ENCODE measurements at places on chromosomes 1 and 21.

- DNase-seq, result no peak
These were observed 175.5 kb downstream of the ACTL8 start for GRCh38 chr1:17930635-17931034.

GRCh38 chr1:3381901-3382300, 72.6 kb upstream of the ARHGEF16 start:
- no peak for DNase-seq

DNA sequence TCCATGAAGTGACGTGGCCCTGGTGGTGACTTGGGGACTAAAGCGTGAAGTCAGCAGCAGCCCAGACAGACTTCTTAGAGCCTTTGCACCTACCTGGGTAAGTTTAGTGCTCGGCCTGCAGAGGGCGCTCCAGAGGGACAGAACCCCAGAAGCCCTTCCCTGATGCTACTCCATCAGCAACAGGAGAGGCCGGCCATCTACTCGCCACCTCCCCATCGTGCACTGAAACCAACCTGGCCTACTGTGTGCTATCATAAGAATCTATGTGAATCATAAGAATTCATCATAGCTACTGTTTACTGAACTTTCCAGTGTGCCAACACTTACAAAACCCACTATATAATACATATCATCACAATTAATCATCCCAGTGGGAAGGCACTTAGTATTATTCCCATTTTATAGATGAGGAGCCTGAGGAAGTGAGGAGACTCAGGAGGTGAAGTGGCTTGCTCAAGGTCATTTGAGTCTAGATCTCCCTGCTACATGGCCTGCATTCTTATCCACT, 7.9 kb upstream of the EDN2 start:
- no peak for DNase-seq

DNA sequence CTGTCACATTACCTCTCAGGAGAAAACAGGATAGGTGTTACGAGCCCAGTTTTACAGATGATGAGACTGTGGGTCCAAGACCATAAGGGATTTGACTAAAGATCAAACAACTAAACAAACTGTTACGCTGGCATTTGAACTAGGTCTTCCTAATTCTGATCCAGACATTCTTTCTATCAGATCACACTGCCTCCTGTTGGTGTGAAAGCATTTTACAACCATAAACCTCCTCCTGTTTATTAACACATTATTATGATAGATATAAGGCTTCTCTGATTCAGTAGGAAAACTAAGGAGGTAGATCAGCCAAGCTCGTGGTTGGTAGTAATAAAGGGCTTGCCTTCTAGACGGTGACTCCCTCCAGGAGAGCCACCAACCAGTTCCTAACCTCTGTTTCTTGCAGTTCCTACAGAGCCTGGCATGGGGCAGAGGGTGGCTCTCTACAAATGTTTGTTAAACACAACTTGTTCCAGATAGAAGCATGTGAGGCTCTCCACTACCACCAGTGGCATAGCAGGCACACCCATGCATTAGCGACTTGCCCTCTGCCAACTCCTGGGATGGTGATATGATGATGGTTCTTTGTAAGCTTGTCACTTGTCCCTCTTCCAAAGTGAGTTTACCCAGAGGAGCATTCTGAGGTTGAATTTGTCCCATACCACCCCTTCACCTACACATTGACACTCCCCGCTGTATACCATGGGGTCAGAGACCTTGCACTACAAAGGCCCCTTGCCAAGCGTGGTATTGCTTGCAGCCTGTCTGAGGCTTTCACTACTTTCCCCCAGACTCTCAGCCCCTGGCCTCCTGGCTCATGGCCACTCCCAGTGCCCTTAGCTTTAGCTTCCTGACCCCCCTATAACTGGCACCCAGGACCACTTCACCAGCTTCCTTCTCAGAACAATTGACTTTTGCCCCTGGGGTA, 96.4 kb upstream of the HOOK1 start:
- no peak for DNase-seq

DNA sequence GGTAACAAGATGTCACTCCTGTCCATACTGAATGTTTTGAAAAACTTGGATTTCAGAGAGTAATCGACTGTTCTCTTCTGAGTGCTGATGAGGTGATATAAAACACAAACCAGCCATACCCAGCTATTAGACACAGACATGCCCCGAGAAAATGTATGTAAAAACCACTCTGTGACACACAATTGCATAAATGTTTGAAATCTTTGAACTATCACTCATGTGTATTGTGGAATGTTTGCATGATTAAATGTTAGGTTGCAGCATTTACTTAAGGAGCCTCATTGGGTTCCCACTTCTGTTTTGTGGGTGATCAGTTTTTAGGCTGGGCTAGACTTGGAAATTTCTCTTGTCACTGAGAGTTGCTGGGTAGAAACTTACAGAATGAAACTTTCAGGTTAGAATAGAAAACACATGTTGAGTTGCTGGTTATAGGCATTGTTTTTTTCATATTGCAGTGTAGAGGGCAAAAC, 270.4 kb upstream of the B3GALT2 start:
- no peak for DNase-seq

GRCh38 chr1:182389619-182390047, 2.0 kb downstream of the GLUL start:
- no peak for DNase-seq

GRCh38 chr1:113538225-113538624, 147.9 kb downstream of the MAGI3 start:
- DNase-seq, result no peak

- no peak for DNase-seq
These were observed 318.9 kb downstream of the ZNF326 start for GRCh38 chr1:90313778-90314177.

DNA sequence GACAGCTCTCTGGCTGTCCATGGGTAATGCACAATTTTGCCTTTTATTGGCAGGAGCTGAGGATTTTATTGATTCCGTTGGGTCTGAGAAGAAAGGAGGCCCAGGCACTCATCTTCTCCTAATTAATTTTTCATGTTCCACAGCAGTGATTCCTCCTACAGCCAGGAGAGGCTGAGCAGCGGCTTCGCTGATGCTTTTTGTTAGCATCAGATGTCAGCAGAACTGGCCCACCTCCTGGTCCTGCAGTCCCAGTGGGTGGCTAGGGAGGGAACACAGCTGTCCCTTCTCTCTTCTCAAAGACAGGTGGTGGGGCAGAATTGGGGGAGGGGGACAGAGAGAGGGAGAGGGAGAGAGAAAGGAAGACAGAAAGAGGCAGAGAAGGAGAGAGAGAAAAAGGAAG, 5.7 kb downstream of the MT1HL1 start:
- DNase-seq, result no peak

DNA sequence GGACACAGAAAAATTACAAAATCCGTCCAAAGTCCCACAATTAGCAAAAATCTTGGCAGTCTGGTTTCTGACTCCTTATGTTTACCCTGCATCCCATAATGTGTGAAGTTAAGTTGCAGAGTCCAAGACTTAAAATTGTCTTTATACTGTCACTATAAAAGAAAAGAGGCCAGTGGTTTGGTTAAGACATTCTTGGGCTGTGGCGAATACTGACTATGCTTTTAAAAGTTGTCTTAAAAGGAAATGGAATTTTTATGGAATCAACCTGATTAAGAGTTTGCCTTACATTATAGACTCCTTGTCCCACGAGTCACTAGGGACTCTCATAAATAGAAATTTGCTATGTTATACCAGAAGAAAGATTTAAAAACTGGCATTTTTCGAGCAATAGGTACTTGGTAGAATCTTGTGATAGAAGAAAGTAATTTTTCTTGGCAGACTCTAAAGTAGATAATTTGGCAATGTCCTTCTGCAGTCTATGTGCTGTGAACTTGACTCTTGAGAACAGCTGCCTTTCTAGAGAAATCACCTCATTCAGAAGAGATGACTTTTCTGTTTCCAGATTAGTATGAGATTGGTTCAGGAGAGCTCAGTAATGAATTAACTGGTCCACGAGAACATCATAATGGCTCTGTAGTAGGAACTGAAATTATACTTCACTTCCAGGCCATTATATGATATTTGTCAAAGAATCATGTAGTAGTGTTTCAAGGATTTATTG, 31.8 kb downstream of the NTNG1 start:
- no peak for DNase-seq

DNA sequence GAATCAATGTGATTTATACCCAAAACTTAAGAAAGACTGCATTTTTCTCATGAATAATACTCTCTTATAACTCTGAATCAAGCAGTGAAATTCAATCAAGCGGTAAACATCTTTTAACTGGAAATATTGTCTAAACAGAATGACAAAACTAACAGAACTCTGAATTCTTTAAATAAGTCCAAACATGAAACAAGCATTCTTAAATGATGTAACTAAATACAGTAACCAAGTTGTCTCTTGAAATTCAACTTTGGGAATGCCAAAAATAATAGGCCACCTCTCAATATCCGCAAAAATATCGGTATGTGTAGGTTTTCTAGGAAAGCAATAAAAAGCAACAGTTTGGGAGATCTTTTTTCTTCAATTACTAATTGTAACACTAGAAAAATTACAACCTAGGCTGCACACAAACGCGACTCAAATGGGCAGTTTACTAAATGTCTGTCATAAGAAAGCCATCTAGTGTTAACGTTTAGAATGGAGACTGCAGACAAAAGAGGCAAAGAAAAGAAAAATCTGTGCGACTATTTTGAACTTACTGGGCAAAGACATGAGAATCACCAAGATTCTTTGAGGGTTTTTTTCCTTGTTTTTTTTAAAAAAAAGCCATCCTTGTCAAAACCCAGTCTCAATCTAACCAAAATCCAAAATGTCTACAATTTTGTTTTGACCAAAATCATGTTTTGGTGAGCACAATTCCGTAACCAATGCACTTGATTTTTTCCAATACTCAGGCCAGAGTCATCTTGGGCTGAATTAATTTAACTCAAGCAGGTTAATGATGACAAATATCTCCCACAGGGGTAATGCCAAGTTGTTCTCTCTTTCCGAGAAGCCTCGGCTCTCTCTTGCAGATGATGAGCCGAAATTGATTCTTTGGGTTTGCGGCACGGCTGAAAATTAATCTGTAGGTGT, 1.3 kb downstream of the SIPA1L2 start:
- peak; percentile 53 for DNase-seq
